ENCODE measurements at places on chromosomes 2 and 18. TPM values are rescaled to one million over a fixed set of nuclear protein-coding genes. Genes with fewer than 3 reads are reported as not detected.

GRCh38 chr2:132009177-132009873, 152.4 kb downstream of the ANKRD30BL start:
- no peak for DNase-seq

- no peak for DNase-seq
Observed at GRCh38 chr2:203763241-203763937, 57.0 kb downstream of the CD28 start.

DNA sequence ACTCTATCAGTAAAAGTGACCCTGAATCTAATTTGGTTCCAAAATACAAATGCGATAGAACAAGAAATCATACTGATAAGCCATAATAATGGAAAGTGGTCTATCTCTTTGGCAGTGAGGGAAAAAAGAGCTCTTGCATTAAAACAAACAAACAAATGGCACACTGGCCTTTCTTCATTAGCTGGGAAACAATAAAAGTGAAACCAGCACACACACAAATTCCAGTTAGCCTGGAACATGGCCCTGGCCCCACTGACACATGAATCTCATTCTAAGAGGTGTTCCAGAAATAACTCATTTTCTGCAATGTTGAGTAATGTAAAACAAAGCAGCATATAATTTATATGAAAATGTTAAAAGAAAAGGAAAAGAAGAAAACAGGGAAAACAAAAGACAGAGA, 79.3 kb upstream of the TGFA start:
- DNase-seq, result no peak

DNA sequence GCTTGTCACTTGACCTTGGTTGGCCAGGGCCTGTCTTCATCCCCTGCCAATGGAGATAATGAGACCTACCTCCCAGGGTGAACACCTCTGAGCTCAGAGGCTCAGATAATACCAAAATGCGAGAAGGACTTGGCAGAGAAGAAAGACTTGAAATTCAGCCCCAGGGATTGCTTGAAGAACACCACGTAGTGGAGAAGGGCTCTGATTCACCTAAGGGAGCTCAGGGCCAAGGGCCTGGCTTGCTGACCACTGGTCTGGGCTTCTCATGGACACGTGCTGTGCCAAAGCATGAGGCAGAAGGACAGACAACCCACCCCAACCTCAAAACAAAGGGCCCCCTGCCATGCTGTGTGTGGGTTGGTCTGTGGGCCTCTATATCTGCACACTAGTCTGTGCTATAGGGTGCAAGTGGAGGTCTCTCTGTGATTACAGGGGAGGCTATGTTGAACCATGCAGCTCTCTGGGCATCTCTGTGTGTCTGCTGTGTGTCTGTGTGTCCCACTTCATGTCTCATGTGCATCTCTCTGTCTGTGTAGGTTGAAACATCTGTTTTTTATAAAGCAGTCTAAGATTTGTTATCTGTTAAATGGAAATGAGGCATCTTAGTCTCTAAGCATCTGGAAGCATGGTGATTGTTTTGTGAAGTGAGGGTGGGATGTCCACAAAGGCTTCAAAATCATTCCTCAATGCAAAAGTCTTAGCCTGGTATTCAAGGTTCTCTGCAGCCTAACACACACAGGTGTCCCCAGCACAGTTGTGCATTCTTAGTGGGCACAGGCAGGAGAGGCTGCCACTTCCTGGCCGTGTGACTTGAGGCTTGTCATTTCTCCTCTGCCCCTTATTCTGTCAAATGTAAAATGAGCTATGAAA, 61.0 kb upstream of the EPAS1 start:
- no peak for DNase-seq

- peak; percentile 74 for DNase-seq
Observed at GRCh38 chr2:190404487-190404886, 3.7 kb upstream of the MFSD6 start.

- DNase-seq, result peak; percentile 92
Observed at GRCh38 chr2:218659258-218659987, at the start of the genes BCS1L and ZNF142. TSS of gene BCS1L (plus strand) at chr2:218659683. CDS start at chr2:218660988, 1,305 bp downstream. TSS of gene ZNF142 (minus strand) at chr2:218659623. CDS start at chr2:218656429, 3,194 bp downstream.

- no peak for DNase-seq
Observed at GRCh38 chr18:27585602-27586173, 400.6 kb upstream of the CHST9 start.

DNA sequence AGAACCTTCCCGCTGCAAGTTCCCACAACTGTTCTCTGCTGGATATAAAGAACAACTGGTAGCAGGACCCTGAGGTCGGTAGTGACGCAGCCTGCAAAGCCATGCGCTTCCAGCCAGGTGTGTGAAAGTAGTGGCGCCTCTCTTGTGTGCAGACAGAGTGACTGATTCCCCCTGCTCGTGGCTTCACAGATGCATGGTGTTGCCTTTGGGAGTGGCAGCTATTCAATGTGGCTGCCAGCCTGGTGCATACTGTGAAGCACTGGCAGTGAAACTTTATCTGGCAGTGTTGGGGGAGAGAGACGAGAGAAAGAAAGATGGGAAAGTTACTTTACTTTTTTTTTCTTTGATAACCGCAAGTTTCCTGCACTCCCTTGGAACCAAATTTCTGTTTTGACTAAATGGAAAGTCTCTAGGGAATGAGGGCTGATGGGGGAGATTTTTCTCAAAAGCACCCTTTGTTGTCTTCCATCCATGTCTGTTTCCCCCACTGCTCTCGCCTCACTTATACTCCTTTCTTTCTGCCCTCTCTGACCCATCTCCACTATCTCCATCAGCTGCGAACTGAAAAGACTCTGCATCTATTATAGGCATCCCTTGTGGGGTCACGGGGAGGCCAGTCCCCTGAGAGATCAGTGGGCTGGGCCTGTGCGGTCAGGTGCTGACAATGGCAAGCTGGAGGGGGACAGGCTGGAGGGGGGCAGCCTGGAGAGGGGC, 90.0 kb upstream of the TNP1 start:
- DNase-seq, result no peak

Gene HSPE1
- total RNA-seq, result 38.3 TPM

Gene SPR
- total RNA-seq, result 25.7 TPM

DNA sequence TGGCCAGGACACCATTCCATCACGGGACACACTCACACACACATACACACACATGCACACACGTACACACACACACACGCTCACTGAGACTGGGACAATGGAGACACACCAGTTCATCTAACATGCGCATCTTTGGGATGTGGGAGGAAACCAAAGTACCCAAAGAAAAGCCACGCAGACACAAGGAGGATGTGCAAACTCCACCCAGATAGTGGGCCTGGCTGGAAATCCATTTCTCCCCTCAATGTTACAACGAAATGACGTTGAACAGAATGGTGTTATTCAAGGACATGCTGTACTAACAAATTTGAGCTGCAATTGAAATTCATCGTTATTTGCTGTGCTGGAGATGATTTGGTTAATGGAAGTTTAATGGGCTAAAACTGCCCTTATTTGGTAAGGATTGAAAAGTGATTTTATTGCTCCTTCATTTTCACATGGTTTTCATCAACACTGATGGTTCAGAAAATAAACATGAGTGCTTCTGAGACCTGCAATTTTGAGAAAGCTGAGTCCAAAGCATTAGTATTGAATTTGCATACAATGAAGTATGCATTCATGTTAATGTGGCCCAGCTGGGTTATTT, 110.0 kb downstream of the KCNE4 start:
- DNase-seq, result no peak

DNA sequence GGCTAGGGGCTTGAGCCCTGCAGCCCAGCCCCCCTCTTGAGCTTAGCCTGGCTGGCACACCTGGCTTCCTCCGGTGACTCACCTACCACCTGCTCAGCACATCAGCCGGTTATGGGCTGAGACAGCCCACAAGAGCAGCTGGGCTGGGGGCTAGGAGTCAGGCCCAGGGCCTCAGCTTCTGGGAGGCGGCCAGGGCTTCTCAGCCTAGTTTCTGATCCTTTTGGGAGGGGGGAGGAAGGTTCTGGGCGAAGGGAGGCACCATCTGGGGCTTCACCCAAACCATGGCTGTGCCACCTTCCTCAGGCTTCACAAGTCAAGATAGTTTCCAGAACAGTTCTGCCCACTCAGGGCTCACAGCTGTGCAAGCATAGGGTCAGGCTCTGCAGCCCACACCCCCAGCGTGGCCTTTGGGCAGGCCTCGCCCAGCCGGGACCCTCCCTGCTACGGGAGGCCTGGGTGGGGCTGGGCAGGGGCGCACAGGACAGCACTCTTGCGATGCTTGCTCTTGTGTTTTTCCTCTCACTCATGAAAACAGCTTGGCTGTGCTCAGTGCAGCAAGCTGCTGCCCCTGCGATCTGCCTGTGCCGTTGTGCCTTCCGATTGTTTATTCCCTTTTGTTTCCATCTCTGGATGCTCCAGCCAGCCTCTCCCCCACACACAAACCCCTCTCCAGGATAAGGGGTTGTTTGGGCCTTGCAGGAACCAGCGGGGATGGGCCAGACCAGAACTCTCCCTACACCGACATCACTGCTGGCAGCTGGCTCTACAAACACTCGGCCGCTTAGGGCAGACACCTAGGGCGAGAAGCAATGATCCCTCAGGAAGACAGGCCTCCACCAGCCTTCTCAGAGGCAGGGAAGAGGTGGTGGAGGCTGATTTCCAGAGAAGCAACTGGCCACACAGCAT, 26.1 kb upstream of the SEMA4C start:
- DNase-seq, result no peak

GRCh38 chr2:141364821-141365220, 766.0 kb downstream of the LRP1B start:
- no peak for DNase-seq

Gene TUBA4B
- not detected for total RNA-seq

GRCh38 chr2:118902266-118903028, 39.5 kb upstream of the MARCO start:
- no peak for DNase-seq

DNA sequence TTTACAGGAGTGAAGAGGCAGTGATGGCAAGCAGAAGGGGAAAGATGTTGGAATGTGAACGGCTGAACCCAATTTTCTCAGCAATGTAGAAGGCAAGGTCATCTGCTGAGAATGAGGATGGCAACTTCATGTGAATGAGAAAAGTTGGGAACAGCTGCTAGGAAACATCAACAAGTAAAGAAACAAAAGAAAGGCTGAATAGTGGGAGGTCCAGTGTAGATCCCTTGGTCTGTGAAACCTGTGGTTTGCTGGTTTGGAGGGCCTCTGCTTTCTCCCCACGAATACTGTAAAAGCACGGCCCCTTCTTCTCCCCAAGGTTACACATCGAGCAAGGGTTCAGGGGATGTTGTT, 27.4 kb downstream of the MARCHF4 start:
- DNase-seq, result no peak

DNA sequence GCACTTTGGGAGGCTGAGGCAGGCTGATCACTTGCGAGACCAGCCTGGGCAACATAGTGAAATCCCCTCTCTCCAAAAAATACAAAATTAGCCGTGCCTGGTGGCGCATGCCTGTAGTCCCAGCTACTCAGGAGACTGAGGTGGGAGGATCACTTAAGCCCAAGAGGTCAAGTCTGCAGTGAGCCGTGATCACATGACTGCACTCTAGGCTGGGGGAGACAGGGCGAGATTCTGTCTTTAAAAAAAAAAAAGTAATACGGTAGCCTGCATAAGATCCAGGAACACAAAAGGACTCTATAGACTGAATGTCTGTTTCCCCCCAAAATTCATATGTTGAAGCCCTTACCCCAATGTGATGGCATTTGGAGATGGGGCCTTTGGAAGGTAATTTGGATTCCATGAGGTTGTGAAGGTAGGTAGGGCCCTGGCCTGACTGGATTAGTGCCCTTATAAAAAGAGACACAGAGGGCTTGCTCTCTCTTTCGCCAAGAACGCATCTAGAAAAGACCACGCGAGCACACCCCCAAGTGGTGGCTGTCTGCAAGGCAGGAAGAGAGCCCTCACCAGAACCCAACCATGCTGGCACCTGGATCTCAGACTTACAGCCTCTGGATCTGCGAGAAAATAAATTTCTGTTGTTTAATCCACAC, 17.0 kb downstream of the MBOAT2 start:
- DNase-seq, result no peak

Gene TFCP2L1
- 31.4 TPM for total RNA-seq

GRCh38 chr18:45325778-45326177, 289.5 kb upstream of the SLC14A2 start:
- DNase-seq, result no peak

DNA sequence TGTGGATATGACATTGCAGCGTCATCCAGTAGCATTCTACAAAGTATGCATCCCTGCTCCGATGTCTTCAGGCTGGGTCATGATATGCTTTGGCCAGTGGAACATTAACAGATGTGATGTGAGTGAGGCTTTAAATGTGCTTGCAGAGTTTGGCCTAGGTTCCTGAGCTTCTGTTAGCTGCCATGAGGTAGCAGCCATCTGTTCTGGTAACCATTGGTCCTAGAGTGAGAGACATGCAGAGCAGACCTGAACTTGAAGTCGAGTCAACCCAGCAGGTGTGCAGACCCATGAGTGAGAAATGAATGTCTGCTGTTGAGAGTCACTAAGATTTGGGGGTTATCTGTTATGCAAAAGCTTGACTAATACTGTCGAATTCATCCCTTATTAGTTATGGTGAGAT, 73.8 kb upstream of the NABP1 start:
- DNase-seq, result no peak

- DNase-seq, result no peak
Observed at GRCh38 chr2:48227617-48228344, 302.2 kb upstream of the STON1 start.

Gene BCL2
- total RNA-seq, result 8.4 TPM

- DNase-seq, result no peak
Observed at GRCh38 chr2:66327066-66327740, 107.7 kb upstream of the MEIS1 start.

DNA sequence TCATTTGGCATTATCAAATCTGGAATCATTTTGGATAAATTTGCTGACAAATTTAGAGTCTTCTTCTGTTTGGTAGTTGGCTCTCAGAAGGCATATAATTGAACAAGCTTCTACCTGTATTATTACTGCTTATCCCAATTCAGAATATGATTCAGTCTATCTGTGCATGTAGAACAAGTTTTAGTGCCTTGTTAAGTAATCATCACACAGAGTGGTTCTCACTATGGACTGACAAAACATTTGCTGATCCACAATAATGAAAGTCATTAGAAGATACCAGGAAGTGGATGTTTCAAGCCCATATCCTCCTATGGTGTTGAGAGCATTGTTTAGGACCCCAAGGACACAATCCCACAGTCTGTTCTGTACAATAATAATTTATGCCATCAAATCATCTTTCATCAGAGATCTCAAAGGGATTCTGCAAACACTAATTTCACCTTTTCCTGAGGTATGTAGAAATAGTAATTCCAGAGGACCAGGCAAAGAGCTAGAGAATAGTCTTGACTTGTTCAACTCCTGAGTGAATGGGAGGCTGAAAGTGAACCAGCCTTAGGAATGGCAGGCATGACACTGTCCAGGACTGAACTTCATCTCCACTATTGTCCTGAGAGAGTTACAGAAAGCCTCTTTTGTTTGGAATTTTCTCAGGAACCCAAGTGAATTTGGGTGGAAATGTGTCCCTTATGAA, 29.6 kb upstream of the DSC1 start:
- no peak for DNase-seq

- no peak for DNase-seq
Observed at GRCh38 chr2:119645173-119645855, 33.7 kb upstream of the TMEM177 start.

Gene SMYD1
- total RNA-seq, result 15.4 TPM

Measured in stomach (tissue), 19 donors.